ENCODE measurements at places on chromosomes 12 and 14.

GRCh38 chr12:59166457-59166856, 246.2 kb upstream of the LRIG3 start:
- DNase-seq: no peak

GRCh38 chr14:92294506-92294905, 28.5 kb upstream of the SLC24A4 start:
- DNase-seq: no peak

DNA sequence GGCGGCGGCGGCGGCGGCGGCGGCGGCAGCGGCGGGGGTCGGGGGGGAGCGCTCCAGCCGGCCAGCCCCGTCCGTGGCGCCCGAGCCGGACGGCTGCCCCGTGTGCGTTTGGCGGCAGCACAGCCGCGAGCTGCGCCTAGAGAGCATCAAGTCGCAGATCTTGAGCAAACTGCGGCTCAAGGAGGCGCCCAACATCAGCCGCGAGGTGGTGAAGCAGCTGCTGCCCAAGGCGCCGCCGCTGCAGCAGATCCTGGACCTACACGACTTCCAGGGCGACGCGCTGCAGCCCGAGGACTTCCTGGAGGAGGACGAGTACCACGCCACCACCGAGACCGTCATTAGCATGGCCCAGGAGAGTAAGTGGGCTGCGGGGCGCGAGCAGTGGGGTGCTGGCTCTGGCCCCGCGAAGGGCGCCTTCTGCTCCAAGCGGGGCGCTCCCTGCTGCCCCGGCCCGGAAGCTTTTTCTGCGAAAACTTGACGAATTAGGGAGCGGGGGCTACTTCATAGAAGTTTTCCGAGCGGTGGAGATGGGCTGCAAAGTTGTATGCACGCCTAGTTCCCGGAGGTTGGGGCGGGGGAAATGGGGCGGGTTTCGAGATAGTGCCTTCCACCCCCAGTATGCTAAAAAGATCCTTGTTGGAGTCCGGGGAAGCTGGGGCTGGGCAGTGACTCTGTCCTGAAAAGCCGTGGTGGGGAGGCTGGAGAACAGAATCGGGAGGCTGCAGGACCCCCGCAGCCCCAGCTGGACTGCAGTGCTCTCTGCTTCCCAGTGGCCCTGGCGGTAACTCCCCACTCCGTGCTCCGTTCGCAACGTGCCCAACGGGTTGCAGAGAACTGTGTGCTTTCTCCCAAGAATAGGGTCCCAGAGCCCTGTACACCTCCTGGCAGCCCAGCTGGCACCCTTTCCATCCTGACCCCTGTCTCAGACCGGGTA, 751 bp downstream of the GDF11 start:
- DNase-seq: peak; percentile 26

DNA sequence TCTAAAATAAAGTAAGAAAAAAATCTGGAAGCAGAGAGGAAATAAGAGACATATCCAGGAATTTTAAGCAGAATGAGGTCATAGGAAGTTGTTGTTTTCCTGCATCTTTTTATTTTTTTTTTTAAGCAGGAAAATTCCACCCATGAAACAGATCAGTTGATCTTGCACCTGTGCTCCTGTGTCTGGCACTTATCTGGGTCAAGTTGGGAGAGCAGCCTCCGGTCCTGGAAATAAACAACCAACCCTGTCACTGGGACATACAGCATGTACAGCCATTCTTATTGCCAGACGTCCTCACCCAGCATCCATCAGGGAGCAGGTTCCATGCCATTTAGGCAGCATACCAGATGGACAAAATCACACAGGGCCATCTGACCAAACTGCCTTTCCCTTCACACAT, 266.0 kb upstream of the BTG1 start:
- DNase-seq: no peak

GRCh38 chr12:16613199-16613598, 7.2 kb upstream of the LMO3 start:
- no peak for DNase-seq

DNA sequence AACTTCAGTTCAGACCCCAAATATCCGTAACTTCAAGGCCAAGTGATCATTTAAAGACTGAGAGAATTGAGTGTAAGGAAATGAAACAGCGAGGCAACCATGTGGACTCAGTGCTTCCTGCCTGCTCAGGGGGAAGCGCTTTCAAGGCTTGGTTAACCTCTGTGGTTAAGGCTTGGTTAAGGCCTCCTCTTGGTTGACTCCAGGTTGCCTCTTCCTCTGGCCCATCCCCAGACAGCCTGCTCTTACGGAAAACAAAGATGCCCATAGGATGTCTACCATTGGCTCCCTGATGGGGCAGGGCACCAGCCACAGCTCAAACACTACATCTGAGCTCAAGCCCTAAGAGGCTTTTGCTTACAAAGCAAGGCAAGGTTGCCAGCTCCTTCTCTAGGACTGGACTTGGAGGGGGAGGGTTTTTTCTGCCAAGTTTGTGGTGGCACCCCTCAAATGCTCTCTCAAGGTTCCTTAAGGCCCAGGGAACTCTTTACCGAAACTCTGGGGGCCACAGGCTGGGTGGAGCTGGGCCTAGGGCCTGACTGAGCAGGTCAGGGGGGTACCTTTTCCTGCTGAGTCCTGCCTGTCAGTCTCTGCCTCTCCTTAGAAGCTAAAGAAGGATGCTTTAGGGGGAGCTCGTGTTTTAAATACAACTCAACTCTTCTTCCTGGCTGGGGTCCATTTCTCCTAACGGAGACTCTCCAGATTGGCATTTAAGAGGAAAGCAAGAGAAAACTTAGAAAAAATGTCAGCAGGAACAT, 13.7 kb downstream of the COL2A1 start:
- DNase-seq: no peak

GRCh38 chr12:24848941-24849477, 99.9 kb downstream of the BCAT1 start:
- DNase-seq: no peak

- no peak for DNase-seq
Measured at GRCh38 chr14:99855271-99855670, 62.1 kb downstream of the EML1 start.

Measured in activated T-helper 1 cell treated with anti-CD3 and anti-CD28 coated beads, Interleukin-2, amount 50 U/mL, for 16 hours (primary cell).